Activated effector memory CD4-positive, alpha-beta T cell treated with anti-CD3 and anti-CD28 coated beads, Interleukin-2, amount 50 U/mL, for 16 hours (primary cell): ENCODE measurements at places on chromosomes 5 and 9.

DNA sequence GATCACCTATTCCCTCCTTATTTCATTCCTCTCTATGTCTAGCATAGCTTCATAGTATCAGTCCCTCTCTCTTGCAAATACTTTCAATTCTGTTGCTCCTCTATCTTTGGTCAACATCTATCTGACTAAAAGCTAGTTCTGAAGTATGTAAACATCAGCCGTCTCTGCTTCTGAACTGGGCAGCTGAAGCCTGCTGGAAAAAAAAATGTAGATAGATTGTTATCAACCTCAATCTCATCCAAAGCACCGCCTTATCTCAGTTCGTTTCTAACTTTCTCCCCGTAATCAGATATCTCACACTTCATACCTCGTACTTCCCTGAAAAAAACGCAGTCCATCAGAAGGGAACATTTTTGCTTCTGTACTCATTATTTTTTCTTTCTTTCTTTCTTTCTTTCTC is 4.5 kb upstream of the SEMA6A start:
- no peak for DNase-seq

DNA sequence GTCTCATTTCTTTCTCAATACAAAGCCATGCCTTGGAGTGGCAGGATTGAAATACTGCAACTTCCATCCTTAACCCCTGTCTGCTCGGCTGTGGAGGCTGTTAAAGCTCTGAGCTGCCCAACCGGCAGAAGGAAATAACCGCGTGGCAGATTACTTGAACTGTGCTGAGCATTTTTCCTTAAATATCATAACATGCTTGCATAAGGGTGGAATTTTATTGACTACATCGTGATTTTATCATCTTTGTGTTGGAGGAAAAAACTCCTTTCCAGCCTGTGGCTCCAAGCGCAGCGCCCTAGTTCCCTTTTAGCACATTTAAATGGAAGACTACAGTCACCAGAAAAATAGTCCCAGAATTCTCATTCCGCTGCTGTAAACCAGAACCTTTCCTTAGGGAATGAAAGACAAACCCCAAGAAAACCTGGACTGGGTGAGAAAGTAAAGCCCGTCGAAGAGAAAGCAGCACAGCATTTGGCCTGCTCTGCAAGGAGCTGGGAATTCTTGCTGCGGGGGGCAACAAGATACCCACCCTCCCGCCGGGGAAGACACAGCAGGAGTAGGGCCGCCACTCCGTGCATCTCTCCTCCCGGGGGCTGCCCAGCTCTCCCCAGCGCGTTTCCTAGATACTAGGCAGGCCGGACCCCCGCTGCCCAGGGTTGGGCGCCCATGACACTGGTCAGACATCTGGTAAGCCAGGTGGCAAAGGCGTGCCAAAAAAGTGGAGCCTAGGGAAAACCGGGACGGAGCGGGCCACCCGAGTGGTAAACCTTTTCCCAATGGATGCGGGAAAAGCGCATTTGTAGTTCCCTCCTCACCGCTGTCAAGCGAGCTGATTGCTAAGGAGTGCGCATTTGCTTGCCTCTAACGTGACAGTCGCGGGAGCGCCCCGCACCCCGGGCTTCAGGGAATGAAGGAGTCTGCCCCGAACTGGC is 1.3 kb downstream of the SHC3 start:
- DNase-seq = no peak

DNA sequence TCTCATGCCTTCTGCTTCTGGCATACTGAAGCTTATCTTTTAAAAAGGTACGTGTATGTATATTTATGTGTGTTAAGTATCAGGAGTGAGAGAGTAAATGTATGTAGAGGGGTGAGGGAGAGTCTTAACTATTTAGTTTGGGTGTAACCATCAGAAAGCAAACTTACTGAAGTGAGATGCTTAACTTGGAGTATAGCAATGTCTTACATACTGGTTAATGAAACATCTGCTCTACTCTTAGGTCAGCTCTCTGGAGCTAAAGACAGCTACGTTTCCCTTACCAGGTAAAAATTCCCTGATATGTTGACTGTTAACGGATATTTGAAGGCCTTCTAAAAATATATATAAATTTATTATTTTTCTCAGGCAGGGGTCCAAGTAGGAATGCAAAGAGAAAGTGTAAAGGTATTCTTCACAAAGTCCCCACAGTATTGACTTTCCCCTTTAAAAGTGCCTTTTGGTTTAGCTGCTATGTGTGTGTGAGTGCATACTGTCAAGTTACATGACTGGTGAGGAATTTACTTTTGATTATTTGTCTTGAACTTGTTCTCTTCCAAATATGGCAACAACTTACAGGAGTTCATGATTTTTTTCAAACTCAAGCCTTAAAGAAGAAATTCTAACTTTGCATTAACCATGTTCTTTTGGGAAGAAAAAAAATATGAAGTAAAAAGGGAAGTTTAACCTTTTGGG is 12.3 kb upstream of the C5orf24 start:
- DNase-seq = no peak

GRCh38 chr9:93634311-93635185 is 58.2 kb downstream of the PHF2 start:
- no peak for DNase-seq

DNA sequence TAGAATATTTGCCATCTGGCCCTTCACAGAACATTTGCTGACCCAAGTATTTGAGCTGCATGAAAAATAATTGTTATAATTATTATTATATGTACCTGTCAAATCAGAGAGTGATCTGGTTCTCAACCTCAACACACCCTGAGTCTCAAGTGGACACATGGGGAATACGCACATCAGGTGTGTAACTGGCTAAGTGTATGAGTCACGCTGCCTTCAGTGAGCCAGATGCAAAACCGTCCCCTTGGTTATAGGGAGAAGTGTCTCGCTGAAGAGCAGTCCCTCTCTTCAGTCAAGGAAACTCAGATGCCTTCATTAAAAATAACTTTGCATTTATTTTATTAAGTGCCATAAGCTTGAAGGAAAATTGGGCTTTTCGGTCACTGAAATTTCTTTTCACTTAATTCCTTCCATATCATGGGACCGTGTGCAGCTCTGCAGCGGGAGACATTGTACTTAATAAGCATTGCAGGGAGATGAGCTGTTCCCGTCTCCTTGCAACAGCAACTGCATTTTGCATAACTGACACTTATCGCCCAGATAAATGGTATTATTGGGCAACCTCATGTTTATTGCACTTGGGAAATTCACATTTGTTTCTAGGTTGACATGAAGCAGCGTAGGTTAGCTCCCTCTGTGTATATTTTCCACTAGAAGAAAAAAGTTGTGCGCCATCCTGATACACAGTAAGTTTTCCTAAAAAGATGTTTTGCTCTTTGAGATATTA is 512.3 kb upstream of the DAP start:
- no peak for DNase-seq

DNA sequence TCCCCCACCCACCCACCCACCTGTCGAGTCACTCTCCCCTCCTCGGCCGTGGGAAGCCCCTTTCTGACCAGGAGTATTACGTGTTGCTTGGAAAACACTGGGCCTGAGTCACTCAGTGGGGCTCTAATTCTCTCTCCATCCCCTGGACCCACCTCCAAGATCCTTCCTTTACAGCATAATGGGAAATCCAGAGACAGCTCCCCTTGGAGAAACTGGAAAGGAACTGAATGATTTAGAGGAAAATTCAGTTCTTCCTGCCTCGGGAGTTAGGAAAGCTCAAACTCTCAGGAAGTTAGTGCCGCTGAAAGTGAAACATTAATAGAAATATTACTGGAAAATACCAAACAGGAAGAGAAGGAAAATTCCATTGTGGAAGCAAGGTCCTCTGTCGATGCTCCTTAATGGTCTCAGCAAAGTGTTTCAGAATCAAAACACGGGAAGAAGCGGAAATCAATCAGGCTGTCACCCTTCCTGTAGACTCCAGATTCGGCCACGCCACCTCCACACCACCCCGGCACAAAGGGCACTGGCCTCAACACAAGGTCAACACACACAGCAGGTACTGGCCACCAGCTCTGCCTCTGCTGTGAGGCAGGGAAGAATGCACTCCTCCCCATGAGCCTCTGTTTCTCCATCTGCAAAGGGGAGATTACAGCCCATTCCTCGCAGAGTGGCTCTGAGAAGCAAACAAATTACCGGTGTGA is 9.6 kb downstream of the SHB start:
- no peak for DNase-seq

DNA sequence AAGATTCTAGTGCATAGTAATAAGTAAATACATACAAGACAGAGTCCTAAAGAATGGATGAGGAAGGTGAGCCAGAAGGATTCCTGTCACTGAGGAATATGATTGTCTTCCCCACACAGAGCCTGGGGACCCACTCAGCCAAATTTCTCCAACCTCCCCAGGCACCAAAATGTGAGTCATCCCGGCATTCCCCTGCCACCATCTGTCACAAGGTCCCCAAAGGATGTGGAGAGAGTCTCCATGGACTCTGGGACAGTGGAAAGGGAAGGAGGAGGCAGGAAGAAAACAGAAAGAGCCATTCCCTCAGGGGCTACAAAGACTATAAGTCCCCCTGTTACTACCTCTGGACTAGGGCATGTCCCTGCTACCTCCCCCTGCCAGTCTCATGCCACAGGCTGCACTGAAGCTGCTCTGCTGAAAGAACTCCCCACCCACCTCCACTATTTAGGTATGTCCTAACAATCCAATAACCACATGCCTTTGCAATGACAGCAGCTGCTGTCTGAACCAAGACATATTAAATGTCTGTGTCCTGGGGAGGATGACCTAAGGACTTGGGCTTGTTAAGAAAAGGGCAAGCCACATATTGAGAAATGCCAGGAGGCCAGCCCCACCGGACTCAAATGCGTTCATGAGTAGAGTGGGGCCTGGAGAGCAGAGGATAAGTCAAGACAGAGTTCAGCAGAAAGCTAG is 10.7 kb upstream of the OR5C1 start:
- no peak for DNase-seq

GRCh38 chr5:7629561-7629960 is 221.4 kb downstream of the CFAP90 start:
- no peak for DNase-seq

DNA sequence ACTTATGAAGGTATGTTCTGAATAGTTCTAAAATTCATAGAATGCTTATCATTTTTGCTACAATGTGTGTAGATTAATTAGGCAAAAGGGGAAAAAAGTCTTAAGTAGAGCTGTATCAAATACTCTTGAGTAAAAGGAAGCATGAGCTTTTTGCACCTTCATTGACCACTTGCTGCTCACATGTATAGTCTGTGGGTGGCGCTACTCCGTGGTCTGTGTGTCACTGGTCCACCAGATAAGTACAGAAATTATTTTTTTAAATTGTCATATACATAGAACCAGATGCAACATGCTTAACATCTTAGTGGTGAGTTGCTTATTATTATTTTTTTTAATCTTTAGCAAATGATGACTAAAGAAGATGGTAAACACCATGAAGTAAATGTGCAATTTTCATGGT is 130.2 kb downstream of the MAN2A1 start:
- no peak for DNase-seq

DNA sequence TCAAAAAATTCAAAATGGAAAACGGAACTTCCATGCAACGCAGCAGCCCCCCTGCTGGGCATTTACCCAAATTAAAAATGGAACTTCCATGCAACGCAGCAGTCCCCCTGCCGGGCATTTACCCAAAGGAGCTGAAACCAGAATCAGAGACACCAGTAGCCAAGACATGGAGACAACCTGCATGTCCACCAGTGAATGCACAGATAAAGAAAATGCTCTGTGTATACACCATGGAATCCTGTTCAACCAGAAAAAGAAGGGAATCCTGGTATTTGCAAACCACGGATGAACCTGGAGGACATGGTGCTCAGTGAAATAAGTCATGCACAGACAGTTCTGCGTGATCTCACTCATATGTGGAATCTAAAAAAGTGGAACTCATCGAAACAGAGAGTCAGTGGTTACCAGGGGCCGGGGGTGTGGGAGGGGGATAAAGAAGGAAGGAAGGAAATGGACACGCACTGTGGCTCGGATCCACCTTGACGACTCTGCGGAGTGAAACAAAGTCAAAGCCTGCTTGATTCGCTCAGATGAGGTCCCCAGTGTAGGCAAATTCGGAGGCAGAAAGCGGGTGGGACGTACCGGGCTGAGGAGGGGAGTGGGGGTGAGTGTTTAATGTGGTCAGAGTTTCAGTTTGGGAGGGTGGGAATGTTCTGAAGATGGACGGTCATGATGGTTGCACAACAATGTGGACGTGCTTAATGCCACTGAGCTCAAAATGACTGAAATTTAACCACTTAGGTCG is 40.2 kb upstream of the EXOC3 start:
- DNase-seq = peak; percentile 62

DNA sequence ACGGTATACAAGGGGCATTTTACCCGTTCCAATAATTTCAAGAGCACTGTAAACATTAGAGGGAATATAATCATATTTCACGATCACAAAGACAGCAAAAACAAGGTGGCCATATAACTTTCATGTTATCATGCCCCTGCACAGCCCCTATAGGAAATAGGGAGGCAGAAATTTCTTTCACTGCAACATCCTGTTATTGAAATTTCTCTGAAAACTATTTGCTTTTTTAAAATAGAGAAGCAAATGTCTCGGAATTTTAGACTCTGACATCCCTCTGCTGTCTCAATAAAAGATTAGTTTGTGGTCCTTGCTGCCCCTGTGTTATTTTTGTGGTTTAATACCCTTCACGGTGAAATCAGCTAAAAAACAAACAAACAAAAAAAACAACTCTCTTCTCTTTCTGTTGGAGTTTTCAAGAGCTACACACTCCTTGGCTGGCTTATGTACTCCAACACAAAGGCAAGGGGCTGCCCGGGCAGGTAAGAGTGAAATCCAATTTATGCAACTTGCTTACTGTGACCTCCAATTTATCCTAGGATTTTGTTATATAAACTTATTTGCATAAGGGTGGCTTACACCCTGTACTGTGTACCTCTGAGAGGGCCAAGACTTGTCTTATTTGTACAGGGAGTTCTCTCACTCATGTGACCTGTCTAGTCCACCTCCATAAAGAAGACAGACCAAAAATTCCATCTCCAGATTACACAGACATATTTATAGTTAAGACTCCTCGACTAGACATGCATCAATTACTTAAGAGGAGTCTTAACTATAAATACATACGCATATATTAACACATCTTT is 223.6 kb downstream of the MLLT3 start:
- DNase-seq = no peak

GRCh38 chr5:111859533-111860270 is 102.7 kb upstream of the NREP start:
- DNase-seq = no peak

DNA sequence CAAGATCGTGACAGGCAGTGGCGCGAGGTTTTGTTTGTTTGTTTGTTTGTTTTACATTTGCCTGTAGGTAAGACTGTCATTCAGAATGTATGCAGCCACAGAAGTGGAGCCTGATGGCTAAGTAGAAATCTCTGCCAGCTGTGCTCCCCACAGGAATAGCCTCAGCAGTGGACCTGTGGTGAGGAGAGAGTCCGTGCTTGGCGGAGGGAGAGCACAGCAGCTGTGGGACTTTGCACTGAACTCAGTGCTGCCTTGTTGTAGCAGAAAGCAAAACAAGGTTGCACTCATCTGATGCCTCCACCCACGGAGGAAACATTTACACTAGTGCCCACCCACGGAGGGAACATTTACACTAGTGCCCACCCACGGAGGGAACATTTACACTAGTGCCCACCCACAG is 4.4 kb upstream of the ZNF782 start:
- DNase-seq = no peak

DNA sequence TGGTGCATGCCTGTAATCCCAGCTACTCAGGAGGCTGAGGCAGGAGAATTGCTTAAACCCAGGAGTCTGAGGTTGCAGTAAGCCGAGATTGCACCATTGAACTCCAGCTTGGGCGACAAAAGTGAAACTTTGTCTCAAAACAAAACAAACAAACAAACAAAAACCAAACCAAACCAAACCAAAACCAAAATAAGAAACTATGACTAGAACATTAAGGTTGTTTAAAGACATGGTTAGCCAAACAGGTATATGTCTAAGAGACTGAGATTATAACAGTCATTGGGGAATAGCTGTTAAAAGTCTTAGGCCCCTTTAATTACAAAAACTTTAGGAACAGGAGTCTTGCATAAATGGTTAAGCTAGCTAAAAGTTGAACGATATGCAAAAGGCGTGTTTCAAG is 63.6 kb downstream of the PRDM9 start:
- DNase-seq = no peak
